ENCODE measurements at places on chromosomes 11 and 22.
A peak's percentile ranks its signal among the peaks of the same experiment; 100 is the strongest.

DNA sequence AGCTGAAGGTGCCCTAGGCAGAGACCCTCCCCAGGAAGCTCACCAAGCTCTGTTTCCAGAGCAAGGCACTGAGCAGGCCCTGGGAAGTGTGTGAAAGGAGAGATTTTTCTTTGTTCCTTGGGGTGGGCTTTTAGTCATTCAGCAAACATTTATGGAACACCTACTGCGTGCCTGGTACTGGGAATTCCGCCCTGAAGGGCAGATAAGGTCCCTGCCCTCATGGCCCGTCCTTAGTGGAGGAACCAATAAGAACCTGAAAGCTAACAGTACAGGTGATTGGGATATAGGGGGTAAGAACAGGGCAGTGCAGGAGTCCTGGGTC lies 3.9 kb downstream of the TMEM134 start:
- no peak for DNase-seq

DNA sequence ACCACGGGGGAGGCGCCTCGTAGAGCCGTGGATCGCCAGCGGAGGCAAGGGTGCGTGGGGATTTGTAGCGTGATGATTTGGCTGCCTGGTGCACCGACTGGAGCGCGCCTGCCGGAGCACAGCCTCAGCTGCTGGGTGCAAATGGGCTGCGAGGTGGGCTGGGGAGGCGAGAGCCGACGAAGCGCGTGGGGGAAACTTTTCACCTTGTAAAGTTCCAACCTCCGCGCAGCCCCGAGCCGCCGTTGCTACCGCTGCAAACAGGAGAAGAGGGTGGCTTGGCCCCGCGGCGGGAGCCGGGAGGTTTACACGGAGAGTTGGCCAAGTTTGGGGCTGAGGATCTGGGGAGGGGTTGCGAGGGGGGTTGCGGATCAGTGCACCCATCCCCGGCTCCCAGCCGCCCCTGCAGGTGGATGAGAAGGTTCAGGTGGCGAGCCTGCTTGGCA lies 528 bp downstream of the FAT3 start:
- DNase-seq, result no peak

DNA sequence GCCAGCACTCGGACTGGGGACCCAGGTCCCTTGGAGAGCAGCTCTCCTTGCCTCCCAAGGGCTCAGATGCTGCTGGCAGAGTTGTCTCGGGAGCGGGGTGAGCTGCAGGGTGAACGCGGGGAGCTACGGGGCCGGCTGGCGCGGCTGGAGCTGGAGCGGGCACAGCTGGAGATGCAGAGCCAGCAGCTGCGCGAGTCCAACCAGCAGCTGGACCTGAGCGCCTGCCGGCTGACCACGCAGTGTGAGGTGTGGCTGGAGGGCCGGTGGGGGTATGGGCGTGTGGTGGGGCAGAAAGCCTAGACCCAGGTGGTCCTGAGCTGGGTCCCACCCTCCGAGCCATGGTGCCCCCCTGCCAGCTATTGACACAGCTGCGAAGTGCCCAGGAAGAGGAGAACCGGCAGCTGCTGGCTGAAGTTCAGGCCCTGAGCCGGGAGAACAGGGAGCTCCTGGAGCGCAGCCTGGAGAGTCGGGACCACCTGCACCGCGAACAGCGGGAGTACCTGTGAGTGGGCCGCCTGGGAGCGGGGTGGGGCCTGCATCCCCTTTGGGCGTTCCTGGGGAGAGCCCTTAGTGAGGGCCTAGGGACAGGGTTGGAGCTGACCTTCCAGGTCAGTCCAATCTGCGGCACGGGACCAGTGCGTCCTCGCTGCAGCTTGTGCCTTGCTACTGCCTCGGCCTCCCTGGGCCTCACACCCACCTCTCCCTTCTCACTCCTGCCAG lies 5.8 kb upstream of the RPS6KA4 start:
- DNase-seq, result no peak

- no peak for DNase-seq
Measured at GRCh38 chr11:115933564-115933963, 429.3 kb upstream of the CADM1 start.

- DNase-seq, result no peak
Measured at GRCh38 chr22:38861170-38861876, 10.7 kb downstream of the CBX6 start.

- DNase-seq, result no peak
Measured at GRCh38 chr11:38423042-38423441, 1825.0 kb upstream of the RAG2 start.

GRCh38 chr11:126748793-126749192 lies 251.8 kb downstream of the KIRREL3 start:
- DNase-seq, result no peak

DNA sequence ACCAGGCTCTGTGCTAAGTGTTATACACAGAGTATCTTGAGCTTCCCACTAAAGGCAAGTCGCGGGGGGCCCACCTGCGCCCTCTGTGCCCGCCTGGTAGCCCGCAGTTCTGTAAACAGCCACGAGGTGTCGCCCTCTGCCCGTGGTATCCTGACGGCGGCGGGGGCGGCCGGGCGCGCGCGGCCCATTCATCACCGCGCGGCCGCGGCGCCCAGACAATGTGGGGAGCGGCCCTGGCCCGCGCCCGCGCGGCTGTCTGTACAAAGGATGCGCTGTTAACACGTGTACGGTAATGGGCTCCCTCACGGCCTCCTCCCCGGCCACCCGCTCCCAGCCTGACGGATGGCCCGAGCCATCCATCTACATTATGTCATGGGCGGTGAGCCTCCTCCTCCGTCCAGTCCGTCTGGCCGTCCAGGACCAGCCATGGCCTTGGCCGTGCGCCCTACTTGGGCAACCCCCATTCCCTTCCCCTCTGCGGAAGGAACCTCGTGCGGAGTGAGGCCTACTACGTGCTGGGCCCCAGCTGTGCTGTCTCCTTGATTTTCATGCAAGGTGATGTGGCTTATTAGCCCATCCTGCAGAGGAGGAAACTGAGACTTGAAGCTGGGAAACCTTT lies 99.4 kb downstream of the MIAT start:
- DNase-seq, result peak; percentile 68

GRCh38 chr22:47051441-47052071 lies 289.1 kb downstream of the TBC1D22A start:
- no peak for DNase-seq

DNA sequence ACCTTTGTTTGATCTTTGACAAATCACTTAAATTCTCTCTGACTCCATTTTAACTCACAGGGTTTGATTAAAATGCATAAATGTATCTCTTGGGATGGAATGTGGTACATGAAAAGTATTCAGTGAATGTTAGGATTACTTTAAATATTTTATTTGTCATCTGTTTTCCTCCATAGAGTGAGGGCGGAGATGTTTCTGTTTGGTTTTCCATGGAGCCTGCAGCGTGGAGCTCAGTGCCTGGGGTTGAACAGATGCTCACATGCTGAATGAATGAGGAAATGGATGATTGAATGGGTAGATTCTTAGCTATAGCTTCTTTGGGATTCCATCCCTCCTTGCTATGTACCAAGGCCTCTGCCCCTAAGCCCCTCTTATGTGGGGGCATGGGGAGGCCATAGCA lies 10.0 kb downstream of the TSPAN18 start:
- no peak for DNase-seq

- DNase-seq, result no peak
Measured at GRCh38 chr22:43198126-43198525, 11.2 kb upstream of the TTLL12 start.

DNA sequence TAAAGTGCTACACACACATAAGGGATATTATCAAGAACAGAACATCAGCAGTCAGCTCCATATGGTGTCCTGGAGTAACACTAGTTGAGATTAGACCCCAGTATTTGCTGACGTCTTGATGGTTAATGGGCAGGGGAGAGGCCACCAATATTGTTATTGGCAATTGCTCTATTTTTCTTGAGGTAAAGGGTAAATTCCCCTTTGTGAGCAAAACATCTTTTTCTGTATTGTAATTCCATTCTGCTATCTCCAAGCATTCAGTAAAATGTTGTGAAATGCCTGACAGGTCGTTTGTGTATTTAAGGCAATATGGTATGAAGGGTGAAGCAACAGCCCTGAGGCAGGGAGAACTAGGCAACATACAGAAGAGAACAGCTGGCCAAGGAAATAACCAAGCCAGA lies 21.9 kb downstream of the PC start:
- DNase-seq, result no peak

DNA sequence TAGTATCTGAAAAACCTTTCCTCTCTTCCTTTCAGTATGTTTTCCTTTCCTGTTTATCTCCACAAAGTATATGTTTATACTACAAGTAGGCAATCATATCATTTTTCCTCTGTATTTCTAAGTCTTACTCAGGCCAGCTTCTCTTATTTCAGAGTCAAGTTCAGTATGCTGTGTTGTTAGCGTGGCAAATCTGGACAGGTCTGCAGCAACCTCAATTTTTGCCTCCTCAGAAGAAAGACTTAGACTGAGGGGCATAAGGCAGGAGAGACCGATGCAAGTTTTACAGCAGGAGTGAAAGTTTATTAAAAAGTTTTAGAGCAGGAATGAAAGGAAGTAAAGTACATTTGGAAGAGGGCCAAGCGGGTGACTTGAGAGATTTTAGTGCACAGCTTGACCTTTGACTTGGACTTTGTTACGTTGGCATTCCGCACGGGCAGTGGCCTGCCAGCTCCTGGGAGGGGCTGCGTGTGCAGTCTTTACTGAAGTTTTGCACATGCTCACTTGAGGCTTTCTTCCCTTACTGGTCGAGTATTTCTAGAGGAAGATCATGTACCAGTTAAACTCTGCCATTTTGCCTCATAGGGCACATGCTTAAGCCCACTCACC lies 343.2 kb downstream of the NTM start:
- no peak for DNase-seq

DNA sequence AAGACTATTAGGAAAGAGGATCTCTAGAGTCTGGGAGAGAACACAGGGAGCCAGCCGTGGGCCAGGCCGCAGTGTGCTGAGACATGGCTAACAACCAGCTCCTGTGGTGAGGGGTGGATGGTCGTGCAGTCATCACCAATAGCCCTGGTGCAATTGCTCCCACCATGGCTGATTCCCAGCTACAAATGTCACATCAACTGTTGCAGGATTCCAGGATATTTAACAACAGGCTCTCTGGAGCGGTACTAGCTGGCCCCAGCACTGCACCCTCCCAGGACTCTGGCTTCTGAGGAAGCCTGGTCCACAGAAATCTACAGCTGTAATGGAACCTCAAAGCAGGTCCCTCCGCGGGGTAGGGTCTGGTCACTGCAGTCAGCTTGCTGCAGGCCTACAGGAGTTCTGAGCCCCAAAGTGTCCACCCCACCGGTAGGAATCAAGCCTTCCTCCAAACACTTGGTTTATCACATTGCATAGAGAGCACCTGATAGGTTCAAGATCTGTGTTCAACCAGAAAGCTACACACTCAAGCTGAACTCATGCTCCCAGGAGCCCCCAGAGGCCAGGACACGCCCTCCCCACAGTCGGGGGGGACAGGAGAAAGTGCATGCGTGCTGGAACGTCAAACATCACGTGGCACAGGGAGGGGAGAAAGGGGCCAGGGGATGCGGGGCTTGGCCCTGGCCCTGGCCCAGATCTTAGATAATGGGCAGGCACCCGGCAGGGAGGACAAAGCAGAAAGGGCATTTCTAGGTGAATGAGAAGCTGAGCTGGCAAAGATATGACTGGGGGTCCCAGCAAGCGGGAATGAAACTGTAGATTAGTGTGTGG lies 609.0 kb downstream of the TBC1D22A start:
- DNase-seq, result no peak

GRCh38 chr11:6646918-6647679 lies 8.5 kb downstream of the DCHS1 start:
- DNase-seq, result peak; percentile 81

- DNase-seq, result no peak
Measured at GRCh38 chr22:22009661-22010060, 27.1 kb upstream of the TOP3B start.

DNA sequence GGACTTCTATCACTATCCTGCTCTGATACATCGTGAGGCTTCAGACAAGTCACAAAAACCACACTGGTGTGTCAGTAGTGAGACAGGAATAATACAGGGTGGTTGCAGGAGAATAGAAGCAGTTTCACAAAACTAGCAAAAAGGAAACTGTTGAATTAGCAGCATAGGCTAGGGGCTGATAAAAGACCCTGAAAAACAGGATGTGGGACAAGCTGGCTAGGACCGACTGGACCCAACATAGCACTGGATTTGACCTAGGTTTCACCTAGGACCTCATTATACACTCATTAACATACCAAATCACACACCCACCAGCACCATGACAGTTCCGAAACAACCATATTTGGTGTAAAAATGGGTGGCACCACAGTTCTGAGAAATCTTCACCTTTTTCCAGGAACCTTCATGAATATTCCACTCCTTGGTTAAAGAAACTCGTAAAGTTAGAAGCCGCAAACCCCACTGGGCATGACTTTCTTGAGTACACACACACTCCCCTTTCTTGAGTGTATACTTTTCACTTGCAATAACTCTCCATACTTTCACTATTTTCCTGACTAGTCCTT lies 76.2 kb downstream of the SLC1A2 start:
- peak; percentile 8 for DNase-seq

GRCh38 chr11:47204637-47204989 lies 10.2 kb upstream of the DDB2 start:
- no peak for DNase-seq

- DNase-seq, result no peak
Measured at GRCh38 chr11:69611548-69612526, 29.1 kb upstream of the CCND1 start.

GRCh38 chr11:32154275-32154674 lies 63.4 kb downstream of the RCN1 start:
- peak; percentile 28 for DNase-seq

DNA sequence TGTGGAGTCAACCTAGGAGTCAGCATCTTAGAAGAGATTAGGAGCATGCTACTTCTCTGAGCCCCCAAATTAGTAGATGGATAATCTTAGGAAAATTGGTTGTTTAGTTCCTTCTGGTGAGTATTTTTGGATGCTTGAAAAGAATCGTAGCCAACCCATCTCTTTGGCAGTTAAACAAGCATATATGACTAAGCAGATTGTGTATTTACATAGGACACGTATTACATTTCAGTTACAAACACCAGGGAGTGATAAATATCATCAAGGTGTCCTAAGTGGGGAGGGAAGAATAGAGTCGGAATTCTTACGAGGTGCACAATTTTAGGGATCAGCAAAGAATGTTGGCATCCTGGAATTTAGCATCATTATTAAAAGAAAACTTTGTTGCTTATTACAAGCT lies 13.5 kb downstream of the PLET1 start:
- no peak for DNase-seq

DNA sequence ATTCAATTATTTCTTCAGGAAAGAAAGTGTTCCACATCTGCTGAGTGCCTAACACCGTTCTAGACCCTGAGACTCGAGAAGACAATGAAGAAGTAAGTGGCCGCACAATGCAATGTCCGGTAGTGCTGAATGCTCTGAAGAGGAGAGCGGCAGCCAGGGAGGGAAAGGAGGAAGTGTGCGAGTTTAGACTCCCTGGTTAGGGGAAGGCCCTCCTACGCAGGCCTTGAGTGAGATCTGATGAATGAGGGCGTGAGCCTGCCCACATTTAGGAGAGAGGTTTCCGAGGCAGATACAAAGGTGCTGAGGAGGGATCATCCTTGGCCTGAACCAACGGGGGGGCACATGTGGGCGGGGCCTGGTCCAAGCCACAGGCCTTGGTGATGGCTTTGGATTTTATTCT lies 558.6 kb downstream of the NTM start:
- DNase-seq, result no peak

DNA sequence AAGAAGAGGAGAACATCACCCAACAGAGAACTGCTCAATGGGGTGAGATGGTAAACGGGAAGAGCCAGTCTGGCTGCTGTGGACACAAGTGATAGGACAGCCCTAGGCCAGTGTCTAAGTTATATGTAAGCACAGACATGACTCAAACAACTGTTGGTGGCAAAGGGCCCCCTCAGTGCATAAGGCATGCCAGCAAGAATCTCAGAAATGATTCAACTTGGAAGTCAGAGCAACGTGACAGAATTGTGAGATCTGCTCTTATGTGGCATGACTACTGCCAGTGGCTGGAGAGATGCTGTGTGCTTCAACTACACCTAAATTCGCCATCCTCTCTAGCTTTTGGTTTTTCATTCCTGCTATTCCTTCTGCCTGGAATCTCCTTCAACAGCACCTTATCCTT lies 7.4 kb downstream of the SLN start:
- DNase-seq, result no peak
